Kidney glomerular epithelial cell (primary cell): ENCODE measurements at places on chromosomes 5 and 9.

DNA sequence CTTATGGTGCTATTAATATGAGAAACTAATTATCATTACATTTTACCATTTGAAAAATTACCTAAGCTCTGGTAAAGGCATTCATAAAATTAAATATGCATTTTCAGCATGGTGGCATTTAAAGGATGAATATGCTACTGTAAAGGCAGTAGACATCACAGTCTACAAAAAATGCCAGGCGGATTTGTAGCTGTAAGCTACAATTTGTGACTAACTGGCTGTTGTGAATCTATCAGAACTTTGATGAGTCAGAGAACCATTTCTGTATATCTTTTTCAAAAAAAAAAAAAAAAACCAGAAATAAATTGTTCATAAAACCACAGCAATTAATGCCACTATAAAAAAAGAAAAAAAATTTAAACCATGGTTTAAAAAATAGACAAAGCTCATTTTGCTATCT lies 186.3 kb downstream of the NFIB start:
- DNase-seq = no peak

- no peak for DNase-seq
These were observed 11.5 kb downstream of the AQP3 start for GRCh38 chr9:33435821-33436277.

GRCh38 chr5:180170106-180170809 lies 38.8 kb downstream of the RASGEF1C start:
- no peak for DNase-seq

- DNase-seq = peak; percentile 41
These were observed 219.4 kb downstream of the ATPSCKMT start for GRCh38 chr5:10030219-10030831.

DNA sequence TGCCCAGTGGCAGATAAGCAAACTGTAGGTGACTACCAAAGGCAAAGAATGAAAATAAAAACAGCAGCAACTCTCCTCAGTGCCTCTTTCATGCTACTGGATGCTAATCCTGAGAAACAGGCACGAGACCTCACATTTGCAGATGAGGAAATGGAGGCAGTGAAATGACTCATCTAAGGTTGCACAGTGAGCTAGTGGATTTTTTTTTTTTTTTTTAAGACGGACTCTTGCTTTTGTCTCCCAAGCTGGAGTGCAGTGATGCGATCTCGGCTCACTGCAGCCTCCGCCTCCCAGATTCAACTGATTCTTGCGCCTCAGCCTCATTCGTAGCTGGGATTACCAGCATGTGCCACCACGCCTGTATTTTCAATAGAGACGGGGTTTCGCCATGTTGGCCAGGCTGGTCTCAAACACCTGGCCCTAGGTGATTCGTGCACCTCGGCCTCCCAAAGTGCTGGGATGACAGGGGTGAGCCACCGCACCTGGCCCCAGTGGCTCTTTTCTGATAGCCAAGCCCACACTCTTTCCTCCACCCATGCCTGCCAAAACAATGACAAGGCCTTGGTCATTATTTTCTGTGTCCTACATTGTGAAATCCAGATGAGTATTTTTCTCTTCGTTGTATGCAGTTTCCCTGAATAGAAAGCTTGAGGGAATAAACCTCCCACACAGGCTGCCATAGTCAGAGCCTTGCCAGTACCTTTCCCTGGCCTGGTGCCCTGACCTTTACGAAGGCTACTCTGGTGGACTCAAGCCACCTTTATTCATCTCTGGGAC lies 19.2 kb downstream of the DOCK2 start:
- DNase-seq = no peak

DNA sequence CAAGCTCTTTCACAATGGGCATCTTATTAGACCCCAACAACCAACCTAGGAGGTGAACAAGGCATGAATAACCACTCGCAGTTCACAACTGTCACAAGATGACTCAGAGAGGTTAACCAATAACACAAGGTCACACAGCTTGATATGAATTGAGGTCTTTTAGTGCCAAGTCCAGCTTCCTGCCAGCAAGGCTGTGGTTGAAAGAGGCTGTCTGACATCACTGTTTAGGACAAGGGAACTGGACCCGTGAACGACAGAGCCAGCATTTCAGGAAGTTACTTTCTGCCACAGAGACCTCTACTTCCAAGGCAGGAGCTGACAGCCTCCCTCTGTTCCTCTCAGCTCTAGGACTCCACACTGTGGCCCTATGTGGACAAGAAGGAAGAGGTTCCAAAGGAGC lies 53.4 kb upstream of the ALDH1B1 start:
- peak; percentile 31 for DNase-seq

DNA sequence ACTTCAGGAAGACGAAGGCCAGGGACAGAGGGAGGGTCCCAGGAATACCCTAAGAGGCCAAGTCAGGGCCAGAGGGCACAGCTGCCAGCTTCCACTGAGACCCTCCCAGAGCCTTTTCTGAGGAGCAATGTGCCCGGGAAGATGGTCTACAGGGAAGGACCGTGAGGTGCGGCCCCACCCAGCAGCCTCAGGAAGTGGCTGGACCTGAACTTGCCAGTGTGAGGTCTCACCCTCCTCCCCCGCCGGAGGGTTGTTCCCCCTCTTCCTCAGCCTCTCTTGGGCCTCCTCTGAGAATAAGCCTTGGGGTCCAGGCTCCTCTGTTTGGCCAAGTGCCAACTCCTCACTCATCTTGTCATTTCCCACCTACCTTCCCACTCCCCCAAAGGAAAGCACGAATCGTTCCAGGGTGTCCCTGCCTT lies 13.4 kb upstream of the SLC25A51 start:
- no peak for DNase-seq

DNA sequence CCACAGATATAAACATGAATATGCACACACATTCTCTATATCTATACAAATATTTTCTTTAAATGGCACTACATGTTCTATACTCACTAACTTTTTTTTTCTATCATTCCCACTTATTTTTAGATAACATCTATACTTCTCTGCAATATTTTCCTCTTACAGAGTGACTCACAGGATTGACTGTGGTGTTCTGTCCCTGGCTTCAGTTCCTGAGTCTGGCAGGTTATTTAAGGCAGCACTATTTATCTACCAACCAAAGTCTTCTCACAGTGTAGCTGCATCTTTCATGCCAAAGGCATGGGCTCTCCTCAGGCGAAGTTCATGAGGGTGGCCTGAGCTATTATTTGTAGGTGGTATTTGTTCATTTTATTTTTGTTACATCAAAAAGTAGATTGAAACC lies 409.0 kb downstream of the PRR16 start:
- DNase-seq = no peak

GRCh38 chr5:83145241-83145640 lies 67.9 kb downstream of the XRCC4 start:
- DNase-seq = peak; percentile 14

DNA sequence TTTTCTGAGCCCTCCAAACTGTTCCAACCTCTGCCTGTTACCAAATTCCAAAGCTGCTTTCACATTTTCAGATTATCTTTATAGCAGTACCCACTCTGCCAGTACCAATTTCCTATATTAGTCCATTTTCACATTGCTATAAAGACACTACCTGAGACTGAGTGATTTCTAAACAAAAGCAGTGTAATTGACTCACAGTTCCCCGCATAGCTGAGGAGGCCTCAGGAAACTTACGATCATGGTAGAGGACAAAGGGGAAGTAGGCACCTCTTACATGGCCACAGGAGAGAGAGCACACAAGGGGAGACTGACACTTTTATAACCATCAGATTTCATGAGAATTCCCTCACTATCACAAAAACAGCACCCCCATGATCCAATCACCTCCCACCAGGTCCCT lies 105.0 kb downstream of the DTWD2 start:
- DNase-seq = no peak

DNA sequence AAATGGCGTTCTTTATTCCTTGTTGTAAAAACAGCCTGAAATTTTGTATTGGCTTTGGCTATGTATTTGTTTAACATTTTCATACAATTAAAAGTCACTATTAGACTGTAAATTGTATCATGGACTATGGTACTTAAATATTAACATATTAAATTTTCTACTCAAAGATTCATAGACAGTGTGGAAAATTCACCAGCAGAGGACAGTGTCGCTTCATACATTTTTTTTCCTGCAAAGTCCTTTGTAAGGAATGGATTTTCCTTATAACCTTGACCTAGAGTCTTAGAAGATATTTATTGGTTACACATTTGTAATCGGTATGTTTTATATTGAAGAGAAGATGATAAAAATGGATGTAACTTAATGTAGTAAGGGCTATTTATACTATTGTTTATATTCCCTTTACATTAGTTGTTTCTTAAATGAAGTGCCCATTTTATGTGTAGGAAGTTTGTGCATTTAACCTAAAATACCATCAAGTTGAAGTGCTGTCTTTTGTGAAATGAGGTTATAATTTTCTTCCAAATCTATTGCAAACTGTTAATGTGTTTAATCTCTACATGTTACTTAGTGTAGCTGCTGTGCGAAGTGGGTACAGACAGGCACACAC lies 150.1 kb downstream of the KDM4C start:
- DNase-seq = peak; percentile 53

DNA sequence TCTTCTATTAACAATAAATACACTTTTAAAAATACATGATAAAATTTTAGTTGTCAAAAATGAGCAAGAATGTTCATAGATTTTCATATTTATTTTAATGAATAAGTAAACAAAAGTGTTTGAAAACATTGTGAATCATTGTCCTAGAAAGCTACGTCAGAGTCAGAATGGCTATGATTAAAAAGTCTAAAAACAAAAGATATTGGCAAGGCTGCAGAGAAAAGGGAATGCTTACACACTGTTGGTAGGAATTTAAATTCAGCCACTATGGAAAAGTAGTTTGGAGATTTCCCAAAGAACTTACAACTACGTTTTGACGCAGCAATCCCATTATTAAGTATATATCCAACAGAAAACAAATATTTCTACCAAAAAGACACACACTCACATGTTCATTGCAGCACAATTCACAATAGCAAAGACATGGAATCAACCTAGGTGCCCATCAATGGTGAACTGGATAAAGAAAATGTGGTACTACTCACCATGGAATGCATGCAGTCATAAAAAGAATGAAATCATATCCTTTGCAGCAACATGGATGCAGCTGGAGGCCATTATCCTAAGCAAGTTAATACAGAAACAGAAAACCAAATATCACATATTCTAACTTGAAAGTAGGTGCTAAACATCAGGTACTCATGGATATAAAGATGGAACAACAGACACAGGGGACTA lies 49.2 kb upstream of the FBXL17 start:
- no peak for DNase-seq

GRCh38 chr5:142925795-142926194 lies 155.6 kb downstream of the ARHGAP26 start:
- peak; percentile 9 for DNase-seq

DNA sequence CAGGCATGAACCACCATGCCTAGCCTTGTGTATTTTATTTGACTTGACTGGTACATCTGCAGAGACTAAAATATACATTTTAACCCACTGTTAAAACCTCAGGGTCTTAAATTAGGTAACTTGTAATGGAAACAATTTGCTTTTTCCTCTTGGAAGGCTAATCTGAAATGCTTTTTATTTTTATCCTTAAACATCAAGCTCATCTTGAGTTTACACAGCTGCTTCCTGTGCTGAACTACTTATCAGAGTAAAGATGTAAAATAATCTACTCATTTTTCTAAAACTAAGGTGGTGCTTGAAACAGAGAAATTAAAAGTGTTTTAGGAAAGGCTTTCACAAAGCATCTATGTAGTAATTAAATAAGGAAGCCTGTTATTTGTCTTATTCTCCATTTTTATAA lies 144.1 kb downstream of the ENTREP1 start:
- no peak for DNase-seq

DNA sequence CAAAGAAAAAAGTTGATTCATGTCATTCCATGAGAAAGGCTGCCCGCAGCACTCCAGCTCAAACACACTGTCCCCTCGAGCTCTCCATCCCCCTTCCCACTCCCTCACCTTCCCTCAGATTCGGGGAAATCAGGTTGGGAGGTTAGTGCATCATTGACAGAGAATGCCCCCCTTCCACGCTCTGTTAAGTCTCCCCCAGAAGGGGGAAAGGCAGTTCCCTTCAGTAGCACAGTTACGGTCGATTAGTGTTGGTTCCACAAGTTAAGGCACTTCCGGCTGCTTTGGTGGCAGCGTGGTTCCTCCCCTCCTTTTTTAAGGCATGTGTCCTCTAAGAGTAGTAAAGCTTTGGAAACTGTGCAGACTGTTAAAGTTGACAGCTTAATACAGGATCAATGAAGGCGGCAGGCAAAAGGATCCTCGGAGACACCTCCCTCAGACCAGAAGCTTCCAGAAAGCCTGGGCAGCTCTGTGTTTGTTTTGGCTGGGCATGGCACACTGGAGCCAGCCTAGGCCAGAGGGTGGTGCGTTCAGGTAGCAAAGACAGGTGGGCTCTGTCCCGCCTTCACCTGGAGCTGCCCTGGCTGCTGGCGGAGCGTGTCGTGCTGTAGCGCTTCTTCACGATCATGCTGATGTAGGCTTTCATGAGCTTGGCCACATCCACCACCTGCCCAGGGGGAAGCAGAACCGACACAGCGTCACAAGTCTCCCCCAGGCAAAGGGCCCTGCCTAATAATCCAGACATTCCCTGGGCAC lies 49.5 kb upstream of the RETREG1 start:
- peak; percentile 35 for DNase-seq

DNA sequence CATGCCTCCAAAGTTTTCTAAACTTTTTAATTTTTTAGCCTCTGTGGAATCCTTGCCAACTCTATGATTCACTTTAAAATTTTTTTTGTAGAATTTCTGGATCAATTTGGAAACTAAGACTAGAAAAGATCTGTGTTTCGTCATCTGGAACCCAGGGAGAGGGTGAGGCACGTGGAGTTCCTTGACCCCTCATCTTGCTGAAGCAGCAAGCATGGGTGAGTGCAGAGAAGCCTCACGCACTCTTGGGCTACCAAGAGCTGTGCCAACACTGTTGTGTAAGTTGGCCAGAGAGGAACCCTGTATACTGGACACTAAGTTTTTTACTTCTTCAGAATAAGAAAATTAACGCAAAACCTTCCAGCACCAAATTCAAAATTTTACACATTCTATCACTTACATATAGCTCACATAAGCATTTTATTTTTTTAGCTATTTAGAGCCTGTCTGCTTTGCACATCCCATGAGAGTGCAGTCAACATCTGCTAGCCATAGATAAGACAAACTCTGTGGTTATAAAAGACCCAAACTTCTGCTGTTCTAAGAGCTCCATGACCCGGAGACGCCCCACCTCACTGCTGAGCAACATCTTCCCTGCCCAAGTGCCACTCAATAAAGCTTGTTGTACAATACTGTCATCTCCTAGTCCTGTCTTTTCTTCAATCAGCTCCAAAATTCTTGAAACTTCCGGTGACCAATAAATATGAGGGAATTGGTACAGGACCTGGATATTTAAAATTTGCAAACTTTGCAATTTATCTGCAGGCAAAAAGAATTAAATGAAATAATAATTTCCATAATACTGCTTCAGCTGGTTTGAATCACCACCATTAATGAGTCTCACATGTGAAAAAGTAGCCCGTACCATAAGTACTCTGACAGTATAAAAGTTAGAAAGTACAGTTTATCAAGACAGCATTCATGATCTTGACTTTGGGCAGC lies 69.7 kb upstream of the ADCY2 start:
- no peak for DNase-seq
